Stimulated activated CD4-positive, alpha-beta T cell treated with anti-CD3 and anti-CD28 coated beads, Interleukin-1b, Interleukin-23, amount 100 ng/mL, for 1 hour (primary cell): ENCODE measurements at places on chromosomes 7 and 10.

- DNase-seq, result no peak
These were observed 14.1 kb upstream of the CDK6 start for GRCh38 chr7:92850516-92850915.

- DNase-seq, result no peak
These were observed 147.3 kb downstream of the PFKFB3 start for GRCh38 chr10:6349846-6350535.

GRCh38 chr7:9939176-9939575 is 1034.5 kb upstream of the PHF14 start:
- DNase-seq, result no peak

DNA sequence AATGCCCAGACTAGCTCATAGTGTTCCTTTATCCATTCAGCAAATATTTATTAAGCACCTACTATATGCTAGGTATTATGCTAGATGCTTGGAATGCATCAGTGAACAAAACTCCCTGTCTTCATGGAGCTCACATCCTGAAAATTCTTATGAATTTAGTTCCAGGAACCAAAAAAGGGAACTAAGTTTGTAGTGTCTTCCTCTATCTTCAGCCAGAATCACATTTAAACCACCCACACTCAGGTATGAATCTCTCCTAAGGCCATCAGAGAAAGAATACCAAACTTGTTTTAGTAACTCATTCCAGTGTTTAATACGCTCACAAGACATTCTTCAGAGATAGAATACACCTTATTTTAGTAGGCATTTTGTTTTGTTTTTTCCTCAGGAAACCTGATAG is 10.1 kb upstream of the EGR2 start:
- DNase-seq, result no peak

DNA sequence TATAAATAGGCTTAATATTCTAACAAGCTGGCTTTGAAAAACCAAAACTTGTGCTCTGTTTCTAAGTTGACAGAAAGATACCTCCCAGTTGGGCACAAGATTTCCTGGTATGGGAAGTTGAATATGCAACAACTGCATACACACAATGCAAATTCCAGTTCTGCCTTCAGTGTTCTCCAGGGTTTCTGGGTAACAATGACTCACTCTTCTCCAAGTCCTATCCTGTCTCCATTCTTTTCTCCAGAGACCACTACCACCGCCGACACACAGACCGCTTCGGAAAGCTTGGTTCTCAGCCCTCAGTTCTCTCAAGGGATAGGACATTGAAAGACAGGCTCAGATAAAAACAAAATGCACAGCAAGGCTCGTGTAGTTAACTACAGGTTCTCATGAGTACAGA is 12.2 kb downstream of the PDE1C start:
- no peak for DNase-seq

DNA sequence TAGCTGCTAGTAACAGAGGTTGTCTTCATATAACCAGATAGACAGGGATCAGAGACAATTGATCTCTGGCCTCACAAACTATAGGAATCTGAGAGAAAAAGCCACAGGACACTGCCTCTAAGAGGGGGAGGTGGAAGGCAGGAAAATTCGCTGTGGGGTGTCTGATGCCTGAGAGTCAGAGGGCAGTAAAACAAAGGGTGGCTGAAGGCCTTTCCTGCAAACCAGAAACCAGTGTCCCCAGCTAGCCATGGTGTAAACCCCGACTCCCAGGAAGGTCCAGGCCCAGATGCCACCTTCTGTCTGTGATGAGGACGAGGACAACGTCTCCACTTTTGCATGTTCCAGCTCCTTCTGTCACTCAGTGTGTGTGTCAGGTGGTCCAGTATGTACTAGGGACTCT is 215.1 kb downstream of the ADARB2 start:
- no peak for DNase-seq

DNA sequence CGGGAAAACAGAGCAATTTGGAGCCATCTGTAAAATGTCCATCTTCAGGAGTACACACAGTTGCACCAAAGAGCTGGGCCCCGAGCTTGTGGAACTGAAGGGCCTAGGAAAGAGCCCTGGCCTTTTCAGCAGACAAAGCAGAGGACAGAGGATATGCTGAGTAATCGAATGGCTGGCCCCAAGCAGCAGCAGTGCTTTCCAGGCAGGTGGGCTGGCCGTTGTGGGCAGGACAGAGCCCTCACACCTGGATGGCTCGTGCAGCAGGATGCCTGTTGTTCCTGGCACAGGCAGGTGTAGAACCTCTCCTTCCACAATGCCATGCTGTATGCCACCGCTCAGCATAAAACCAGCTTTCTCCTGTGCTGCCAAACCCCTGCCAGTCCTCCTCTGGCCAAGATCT is 32.5 kb upstream of the TNS3 start:
- no peak for DNase-seq

DNA sequence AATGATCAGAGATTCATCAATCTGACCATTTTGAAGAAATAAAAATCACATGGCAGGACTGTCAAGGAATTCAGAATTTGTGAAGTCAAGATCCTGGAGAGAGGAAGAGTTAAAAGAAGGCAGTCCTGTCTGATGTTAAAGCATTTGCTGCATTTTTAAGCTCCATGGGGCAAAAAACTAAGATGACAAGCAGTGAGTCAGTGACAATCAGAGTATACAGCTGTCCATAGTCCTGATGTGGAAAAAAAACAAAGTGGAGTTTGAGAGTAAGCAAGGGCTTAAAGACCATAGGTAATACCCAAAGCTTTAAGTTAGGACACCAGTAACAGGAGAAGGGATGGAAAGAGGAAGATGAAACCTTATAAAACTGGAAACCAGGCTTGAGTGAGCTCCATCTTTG is 412.7 kb upstream of the ANKRD30A start:
- DNase-seq, result no peak

DNA sequence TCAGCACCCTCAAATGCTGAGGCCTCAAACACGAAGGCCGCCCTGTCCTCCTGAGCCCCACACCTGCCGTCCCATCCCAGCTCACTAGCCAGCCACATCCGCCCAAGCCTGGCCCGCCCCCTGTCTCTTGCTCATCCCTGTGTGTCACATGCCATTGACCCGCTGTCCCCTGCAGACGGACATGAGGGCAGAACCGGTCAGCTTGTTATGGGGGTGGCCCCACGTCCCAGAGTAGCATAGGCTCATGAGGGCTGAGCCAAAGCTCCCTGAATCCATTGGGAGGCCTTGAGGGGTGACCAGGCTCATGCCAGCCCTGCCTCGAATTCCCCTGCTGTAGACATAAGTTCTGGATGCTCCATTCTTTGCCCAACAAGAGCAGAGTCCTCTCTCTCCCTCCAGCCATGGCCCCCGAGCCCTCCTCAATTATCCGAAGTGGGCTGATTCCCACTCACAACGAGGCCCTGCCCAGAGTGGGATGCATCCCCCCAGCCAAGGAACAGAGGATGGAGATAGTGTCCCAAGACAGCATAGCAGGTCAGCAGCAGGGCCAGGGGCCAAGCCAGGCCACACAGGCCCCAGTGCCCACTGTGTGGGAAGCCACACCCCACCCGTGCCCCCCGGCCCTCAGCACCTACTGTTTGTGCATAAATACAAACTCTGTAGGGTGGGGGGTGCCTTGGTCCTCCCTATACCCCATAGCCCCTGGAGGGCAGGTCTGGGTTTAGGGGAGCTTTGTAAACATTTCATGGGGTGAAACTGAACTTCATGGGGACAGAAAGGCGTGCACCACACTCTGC is 42.1 kb downstream of the EBF3 start:
- no peak for DNase-seq

GRCh38 chr7:7443806-7444350 is 91.8 kb downstream of the COL28A1 start:
- no peak for DNase-seq
